Coronary artery (tissue), 2 donors: ENCODE measurements at places on chromosomes 5 and 9.

DNA sequence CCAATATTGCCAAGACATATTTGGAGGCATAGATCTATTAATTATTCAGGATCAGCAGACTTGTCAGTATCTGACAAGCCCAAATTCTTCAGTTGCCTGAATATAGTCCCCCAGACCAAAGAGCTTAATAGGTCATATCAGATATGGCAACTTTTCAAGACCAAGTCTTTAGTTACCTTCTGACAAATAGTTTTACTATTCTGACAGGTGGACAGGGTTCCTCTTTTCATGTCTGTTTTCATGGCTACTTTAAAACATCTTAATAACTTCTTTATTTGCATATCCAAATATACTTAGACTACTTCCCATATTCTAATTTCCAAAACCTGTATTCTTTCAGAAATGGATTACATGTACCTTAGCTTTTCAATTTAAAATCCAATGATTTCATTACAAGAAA lies 65.4 kb downstream of the AUH start:
- DNase-seq: no peak

- DNase-seq: no peak
Measured at GRCh38 chr9:1013021-1013420, 36.6 kb downstream of the DMRT3 start.

DNA sequence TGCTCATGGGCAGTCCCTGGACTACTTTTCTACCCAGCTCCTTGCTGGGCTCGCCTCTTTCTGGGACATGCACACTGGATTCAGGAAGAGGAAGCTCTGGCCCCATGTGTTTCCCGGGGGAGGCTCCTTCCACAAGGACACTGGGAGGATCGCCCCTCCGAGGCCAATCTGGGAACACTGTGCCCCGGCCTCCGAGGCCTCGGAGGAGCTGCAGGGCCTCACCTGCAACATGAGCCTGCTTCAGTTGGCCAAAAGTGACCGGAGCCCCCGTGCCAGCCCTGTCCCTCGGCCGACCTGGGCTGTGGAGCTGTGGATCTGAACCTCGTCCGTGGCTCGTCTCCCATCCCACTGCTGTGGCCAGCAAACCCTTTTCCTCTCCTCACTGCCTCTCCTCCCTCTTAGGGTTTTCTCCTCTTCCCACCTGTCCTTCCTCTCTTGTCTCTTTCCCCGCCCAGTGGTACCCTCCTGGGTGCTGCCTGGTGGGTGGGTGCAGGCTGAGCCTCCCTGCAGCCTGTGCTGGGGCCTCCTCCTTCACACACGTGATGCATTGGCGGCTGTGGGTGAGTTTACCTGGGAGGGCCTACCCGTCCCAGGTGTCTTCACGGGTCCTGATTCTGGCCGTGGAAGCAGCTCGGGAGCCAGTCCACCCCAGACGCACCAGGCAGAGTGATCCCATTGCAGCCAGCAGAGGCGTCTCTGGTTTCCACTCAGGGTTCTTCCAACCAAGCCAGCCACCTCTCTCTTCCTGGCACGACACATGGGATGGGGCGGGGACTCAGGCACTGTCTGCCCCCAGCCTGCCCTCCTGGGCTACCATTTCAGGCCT lies 241.8 kb downstream of the CACNA1B start:
- DNase-seq: no peak

DNA sequence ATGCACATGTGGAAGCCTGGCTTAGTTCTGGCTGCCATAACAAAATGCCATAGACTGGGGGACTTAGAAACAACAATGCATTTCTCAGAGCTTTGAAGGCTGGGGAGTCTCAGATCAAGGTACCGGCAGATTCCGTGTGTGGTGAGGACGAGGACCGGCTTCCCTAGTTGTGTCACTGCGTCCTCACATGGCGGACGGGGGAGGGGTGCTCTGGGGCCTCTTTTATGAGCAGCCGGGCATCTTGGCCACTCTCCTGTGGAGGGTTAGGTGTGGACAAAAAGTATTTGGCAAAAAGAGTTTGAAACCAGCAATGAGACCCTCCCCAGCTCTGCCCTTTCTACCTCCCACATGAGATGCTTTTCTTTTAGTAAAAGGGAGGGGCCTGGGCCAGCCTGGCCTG lies 118.5 kb upstream of the LPCAT1 start:
- DNase-seq: no peak

- no peak for DNase-seq
Measured at GRCh38 chr9:133608382-133608781, 807 bp downstream of the FAM163B start.

GRCh38 chr9:108035487-108035886 lies 545.9 kb upstream of the KLF4 start:
- no peak for DNase-seq

- DNase-seq: no peak
Measured at GRCh38 chr5:31100781-31101310, 92.6 kb upstream of the CDH6 start.

DNA sequence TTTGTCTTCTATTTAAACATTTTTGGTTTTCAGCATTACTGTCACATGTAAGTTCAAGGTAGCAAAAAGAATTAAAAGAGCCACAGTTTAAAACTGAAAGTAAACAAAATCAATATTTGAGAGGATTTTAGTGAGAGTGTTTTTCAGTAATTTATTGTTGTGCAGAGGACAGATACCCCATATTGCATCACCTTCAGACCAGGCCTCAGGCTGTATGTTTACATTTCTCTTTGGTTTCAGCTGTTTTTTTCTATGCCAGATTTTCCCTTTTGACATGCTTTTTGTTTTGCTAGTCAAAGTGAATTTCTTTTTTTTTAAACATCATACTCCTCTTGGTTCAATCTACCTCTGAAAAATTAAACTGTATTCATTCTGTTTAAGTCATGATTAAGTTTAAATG lies 47.2 kb downstream of the MAST4 start:
- no peak for DNase-seq

GRCh38 chr5:126107381-126107780 lies 315.8 kb upstream of the GRAMD2B start:
- no peak for DNase-seq

- no peak for DNase-seq
Measured at GRCh38 chr5:134019636-134020035, 14.9 kb upstream of the VDAC1 start.

DNA sequence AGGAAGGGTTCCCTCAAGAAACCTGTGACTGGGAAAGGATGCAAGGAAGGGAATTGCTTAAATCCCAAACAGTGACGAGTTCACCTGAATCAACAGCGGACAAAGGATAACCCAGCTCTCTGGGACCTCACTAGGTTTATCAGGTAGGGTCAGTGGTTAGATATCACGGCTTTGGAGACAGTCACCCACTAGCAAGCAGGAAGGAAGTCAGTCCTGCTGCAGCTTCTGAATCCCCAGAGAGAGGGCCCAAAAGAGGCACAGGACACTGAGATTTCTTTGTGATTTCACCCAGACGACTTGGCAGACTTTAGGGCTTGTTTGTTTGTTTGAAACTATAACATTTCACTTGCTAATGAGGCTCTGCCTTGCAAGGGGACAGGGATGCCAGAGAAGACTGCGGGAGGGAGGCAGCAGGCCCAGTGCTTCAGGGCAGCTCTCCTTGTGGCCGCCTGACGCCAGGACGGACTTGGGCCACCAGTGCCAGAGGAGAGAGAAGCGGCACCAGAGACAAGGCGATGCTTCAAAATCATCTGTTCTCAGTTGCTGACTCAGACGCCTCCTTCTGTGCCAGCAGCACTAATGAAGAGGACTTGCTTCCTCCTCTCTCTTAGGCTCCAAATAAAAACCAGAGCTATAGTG lies 275.6 kb upstream of the SLC30A5 start:
- no peak for DNase-seq

DNA sequence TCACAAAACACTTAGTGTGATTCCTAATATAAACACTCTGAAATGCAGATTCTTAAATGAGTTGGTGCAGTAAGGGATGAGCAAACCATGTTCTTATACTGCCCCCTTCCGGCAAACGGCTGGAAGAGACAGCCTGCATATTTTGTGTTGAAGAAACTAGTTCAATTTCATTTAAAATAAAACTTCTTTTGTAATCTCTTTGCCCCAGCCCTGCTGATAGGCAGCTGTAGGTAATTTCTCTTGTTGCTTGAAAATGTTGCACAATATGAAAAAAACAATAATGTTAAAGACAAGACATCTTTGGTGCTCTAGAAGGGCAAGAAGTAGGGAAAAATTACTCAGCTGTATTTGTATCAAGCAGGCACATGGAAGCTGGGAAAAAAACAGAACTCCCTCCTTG lies 89.7 kb upstream of the CCNG1 start:
- no peak for DNase-seq

DNA sequence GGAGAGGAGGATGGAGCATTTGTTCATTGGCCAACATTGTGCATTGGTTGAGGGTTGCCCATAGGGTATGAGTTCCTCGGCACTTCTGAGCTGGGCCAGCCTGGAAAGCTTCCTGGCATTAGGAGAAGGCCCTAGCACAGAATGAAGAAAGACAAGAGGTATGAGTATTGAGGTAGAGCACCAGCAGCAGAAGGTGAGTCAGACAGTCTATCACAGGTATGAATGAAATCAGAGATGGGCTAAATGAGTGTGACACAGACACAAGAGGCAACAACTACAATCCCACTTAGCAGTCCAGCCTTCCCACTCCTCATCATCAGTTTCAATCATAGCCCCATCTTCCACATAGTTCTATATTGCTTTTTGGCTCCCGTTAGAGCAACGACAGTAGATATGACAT lies 25.4 kb upstream of the TGFBR1 start:
- no peak for DNase-seq

GRCh38 chr5:34858790-34859189 lies 19.8 kb downstream of the TTC23L start:
- no peak for DNase-seq

DNA sequence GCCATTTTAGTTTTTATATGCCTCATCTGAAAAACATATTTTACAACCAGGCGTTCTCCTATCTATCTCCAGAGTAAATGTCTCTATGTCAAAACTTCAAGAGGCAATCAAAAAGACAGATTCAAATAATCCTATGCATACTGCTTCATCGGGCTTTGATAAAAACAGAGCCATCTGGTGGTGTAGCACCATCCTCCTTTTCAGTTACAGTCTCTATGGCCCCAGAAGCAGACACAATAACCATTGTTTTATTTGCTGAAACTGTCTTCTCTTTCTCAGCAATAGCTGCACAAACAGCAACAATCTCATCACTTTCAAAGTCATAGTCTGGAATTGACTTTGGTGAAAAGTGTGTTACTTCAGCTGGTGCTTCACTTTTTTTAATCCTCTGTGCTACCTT lies 36.3 kb downstream of the PTGER4 start:
- no peak for DNase-seq

DNA sequence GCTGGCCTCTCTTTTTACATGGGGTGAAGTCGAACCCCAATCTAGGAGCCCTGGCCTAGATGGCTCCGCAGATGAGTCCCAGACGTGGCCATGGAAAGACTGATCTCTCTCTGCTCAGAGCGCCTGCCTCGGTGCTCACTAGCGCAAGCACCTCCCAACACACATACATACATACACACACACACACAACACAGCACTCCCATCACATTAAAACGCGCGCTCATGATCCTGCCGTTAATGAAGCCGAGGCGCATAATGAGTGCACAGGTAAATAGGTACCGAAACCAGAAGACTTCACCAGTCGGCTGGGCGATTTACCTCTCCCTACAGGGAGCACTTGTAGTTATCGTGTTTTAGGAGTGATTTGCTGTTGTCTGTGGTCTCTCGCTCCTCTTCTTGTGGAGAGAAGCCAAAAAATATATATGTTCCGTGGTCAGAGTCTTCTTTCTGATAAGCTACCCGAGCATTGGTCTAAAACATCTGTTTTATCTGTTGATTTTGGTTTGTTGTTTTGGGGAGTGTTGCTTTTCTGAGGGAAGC lies 207.7 kb downstream of the MEF2C start:
- no peak for DNase-seq

DNA sequence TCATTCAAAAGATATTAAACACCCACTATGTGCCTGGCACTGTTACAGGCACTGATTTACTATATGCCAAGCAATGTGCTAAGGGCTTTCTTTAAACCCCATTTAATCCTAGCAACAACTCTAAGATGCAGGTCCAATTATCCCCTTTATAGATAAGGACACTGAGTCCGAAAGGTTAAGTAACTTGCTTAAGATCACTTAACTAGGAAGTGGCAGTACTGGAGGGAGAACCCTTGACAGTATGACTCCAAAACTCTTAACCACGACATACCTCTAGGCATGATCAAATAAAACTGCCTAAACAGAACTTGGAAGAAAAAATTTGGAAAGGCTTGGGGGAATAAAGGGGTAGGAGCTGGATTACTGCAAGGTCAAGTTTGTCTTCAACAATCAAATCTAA lies 1.7 kb downstream of the RAB14 start:
- no peak for DNase-seq

DNA sequence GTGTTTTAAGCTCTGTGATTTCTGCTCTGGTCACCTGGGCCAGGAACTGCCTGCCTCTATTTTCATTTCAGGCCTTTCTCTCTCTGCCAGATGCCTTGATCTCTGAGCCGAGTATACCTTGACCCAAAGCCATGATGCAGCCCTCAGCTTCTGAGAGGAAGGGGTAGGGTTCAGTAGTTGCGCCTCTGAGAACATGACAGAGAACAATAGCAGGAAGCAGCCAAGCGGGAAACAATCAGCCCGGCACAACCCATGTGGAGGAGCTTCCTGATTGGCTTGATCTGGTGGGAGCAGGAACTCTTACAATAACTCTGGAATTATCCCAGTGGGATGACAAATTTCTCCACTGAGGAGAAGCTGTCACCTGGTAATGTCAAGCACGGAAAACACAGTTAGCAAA lies 127.4 kb downstream of the PALM2AKAP2 start:
- DNase-seq: no peak

DNA sequence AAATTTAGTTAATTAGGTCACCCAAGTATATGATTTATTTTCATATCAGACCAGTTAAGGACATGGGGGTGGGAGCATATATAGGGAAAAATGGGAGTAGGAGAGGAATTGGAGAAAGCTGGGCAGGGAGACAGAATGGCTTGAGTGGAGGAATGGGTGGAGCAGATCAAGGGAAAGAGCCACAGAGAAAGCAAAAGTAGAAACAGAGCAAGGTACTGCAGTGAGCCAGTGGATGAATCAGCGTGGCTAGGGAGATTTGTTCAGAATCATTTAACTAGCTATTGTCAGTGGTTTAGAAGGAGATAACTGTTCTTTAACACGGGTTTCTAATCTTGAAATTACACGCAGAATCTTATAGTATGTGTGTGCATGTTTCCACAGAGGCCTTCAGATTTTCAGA lies 37.4 kb downstream of the SNX24 start:
- no peak for DNase-seq

GRCh38 chr5:180555168-180555921 lies 36.0 kb downstream of the SCGB3A1 start:
- DNase-seq: no peak
